Stomach (tissue), 19 donors: ENCODE measurements at places on chromosomes 12 and 14.

DNA sequence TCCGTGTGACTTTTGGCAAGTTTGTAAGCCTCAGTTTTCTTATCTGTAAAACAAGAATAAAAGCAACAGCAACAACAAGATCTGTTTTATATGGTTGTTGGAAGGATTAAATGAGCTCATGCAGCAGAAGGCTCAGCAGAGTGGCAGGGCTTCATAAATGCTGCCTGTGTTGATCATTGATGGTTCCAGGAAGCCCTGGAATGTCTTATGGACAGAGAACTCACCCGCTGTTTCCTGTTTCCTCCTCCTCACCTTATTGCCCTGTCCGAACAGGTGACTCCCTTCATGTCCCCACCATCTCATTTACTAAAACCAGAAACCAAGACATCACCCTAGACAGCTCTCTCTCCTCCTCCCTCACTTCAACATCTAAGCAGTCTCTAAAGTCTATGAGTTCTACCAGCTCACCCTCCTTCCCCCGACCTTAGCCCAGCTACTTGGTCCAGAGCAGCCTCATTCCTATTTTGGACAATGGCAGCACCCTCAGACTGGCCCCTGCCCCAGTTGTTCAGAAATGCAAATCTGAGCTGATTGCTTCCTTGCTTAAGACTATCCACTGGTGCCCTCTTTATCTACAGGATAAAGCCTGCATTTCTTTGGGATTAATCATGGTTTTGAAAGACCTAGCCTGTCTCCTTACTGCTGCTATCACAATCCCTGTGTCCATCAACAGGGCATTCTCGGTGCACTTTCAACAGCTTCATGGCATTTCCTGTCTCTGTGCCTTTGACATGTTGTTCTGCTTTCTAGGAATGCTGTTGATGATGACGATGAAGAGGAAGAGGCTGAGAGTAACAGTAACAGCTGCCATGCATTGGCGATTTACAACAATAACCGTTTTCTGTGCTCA, 21.4 kb upstream of the GSG1 start:
- DNase-seq: no peak

DNA sequence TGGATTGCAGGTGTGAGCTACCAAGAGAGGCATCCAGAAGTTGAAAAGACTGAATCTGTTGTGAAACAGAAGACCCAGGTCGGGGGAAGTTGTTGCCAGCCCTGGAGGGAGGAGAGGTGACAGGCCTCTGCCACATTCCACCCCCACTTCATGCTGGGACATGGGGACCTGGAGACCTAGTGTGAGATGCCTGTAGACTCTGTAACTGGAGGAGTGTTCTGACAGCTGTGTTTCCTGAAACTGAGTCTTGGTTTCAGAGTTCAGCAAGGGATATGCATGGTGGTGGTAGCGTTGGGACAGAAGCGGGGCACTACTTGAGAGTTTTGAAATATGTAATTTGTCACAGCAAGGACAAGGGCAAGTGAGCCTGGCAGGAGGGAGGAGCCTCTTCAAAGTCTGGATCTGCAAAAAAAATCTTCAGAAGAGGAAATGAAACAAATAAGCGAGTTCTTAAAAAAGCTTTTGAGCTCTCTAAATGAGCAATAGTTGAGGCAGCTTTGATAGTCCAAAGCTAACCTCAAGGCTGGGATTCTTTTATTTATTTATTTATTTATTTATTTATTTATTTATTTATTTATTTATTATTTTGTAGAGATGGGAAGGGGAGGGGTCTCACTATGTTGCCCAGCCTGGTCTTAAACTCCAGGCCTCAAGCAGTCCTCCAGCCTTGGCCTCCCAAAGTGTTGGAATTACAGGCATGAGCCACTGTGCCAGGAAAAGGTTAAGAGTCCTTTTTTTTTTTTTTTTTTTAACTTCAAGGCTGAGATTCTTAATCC, 58.9 kb upstream of the EEA1 start:
- DNase-seq: peak; percentile 46

- DNase-seq: peak; percentile 81
Observed at GRCh38 chr14:99603471-99604277, at the start of gene CCDC85C. Gene CCDC85C, minus strand, starts transcription at chr14:99604207. Its CDS starts 248 bp downstream, at chr14:99603959.

GRCh38 chr12:124039276-124039675, 66.3 kb downstream of the ZNF664 start:
- DNase-seq: no peak

DNA sequence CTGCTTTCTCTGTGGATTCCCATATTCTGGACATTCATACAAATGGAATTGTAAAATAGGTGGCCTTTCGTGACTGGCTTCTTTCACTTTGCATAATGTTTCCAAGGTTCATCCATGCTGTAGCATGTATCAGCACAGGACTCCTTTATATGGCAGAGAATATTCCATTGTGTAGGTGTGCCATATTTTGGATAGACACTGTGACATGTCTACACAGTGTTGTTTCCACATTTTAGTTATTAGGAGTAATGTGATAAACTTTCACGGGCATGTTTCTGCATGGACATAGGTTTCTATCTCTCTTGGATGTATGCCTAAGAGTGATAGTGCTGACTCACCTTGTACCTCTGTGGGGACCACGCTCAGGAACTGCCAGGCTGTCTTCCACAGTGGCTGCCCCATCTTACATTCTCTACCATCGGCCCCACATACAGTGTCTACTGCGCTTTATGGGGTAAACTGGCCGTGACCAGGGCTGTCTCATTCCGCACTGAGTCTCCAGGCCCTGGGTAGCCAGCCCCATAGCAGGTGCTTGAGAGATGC, 7.1 kb upstream of the KRT84 start:
- no peak for DNase-seq
